ENCODE measurements at places on chromosomes 5 and 9.

GRCh38 chr9:116202219-116202912 is 48.8 kb downstream of the PAPPA start:
- DNase-seq, result no peak

DNA sequence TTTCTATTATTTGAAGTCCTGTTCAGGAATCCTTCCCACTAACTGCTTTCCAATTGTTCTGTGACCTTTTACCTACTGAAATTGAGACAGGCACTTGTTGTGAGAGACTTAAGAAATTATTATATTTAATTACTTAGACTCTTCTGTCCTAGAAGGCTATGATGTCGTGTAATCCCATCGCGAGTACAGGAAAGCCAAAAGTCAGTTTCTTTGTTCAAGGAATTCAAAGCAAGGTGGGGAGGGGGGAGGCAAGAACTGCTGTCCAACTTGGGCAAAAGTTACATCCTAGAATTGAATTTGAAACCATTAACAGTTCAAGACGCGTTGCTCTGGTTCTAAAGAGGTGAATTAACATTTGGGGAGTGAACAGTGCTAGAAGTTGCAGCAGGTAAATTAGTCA is 17.9 kb downstream of the NDUFA8 start:
- DNase-seq, result no peak

GRCh38 chr9:124800306-124801259 is 23.6 kb downstream of the OLFML2A start:
- no peak for DNase-seq

- peak; percentile 52 for DNase-seq
Measured at GRCh38 chr5:108418197-108418596, 36.3 kb upstream of the FBXL17 start.

- DNase-seq, result no peak
Measured at GRCh38 chr9:72557549-72557948, 36.1 kb downstream of the TMC1 start.

DNA sequence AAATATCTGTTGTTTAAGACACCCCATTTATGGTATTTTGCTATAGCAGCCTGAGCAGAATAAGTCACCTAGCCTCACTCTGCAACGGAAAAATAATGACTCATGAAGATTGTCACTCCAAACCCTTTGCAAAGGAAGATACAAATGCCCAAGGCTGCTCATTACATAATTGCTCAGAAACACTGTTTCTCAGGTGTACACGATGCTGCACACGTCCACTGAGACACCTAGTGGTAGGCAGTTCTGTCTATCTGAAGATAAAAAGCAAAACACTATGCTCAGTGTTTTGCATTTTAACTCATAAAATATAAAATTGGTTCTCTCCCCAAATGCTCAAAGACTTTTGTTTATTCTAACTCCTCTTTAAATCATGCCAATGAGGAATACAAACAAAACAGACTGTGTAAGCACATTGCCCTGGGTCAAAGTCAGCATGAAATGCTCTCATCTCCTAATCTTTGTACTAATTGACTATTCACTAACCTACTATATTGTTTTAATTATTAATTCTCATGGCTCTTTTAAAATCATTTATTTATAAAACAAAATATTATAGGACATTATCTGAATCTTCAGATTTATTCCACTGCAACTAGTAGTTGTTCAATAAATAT is 7.7 kb upstream of the TSLP start:
- no peak for DNase-seq

GRCh38 chr9:122309861-122310260 is 45.2 kb downstream of the MRRF start:
- DNase-seq, result no peak

- no peak for DNase-seq
Measured at GRCh38 chr5:159628703-159629102, 287.6 kb upstream of the ADRA1B start.

DNA sequence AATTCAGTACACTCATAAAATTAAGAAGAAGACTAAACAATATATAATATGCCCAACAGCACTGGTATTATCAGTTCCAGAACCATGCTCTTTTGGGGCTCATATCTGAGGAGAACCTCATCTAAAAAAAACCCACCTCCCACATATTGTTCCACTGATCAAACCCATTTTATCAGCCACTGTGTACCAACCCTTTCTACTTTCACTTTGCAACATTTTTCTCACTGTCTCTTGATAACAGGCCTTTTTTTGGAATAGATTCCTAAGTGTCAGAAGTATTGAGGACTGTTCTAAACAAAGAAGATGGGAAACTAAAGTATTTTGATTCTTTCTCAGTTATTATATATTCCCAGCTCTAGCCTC is 173.2 kb downstream of the GABRB2 start:
- no peak for DNase-seq

GRCh38 chr9:16664211-16664610 is 206.3 kb downstream of the BNC2 start:
- no peak for DNase-seq

DNA sequence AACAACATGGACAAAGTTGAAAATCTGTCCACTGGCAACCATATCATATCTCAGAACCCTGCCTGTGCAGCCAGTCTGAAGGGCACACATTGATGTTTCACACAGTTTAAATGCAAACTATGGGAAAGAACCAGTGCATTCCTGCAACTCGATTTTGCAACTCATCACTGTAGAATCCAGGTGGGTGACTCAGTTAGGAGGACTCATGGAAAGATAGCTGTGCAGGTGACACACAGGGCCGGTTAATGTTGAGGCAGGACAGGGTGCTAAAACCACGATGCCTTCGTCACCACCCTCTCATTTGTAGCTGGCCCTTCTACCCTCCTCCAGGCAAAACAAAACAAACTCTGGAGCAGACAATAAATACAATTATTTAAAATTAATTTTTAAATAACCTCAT is 62.8 kb downstream of the TLE1 start:
- no peak for DNase-seq

DNA sequence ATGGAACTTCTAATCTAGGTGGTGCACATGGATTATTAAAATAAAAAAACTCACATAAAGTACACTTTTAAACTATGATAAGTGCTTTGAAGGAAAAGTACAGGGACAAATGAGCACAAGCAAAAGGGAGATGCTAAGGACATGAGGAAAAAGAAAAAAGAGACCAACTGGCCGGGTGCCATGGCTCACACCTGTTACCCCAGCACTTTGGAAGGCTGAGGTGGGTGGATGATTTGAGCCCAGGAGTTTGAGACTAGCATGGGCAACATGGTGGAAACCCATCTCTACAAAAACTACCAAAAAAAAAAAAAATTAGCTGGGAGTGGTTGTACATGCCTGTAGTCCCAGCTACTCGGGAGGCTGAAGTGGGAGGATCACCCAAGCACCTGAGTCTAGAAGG is 67.1 kb downstream of the SH3TC2 start:
- no peak for DNase-seq

- DNase-seq, result no peak
Measured at GRCh38 chr5:35850967-35851680, 5.6 kb upstream of the IL7R start.

DNA sequence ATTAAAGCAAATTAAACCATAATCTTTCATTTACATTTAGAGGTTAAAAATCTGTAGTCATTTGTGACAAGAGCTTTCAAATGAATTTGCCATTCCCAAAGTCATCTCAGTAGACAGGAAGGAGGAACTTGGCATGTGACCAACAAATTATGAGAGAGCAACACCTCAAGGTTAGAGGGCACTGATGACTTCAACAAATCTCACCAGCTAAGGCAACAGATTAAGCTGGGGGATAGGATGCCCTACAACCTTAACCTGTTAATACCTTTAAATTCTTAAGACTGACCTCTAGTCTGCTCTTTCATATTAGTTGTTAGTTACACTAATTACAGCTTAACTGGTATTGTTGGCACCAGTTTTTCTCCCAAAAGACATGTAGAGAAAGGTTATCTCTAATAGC is 18.4 kb downstream of the POU5F2 start:
- DNase-seq, result no peak

- no peak for DNase-seq
Measured at GRCh38 chr5:8829323-8830029, 716.4 kb downstream of the SEMA5A start.

- DNase-seq, result no peak
Measured at GRCh38 chr5:75922480-75922879, 160.7 kb upstream of the SV2C start.

DNA sequence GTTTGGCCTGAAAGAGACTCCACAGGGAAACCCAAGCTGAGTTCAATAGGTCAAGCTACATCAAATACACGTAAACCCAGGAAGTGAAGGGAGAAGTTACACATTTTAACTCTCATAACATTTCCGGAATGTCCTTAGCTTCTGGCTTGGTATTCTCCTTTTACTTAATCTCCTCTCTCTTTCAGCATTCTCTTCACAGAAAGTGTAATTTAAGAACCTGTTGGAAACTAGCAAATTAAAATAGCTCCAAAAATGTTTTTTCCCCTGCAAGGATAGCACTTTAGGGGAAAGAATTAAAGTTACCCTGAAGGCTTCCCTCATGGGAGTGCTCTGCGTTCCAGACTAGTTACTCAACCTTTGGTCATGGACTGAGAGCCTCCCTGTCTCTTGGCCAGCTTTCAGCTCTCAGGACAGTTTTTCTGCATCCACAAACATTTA is 292.7 kb upstream of the TARS1 start:
- no peak for DNase-seq

GRCh38 chr9:18330401-18331309 is 143.3 kb upstream of the ADAMTSL1 start:
- DNase-seq, result no peak

- DNase-seq, result no peak
Measured at GRCh38 chr9:22143799-22144625, 134.9 kb upstream of the CDKN2B start.

- DNase-seq, result no peak
Measured at GRCh38 chr5:68922172-68922987, 171.4 kb upstream of the SLC30A5 start.

GRCh38 chr9:136684339-136684738 is 2.9 kb downstream of the AGPAT2 start:
- DNase-seq, result no peak

- DNase-seq, result no peak
Measured at GRCh38 chr9:15867334-15867733, 314.5 kb downstream of the CCDC171 start.

DNA sequence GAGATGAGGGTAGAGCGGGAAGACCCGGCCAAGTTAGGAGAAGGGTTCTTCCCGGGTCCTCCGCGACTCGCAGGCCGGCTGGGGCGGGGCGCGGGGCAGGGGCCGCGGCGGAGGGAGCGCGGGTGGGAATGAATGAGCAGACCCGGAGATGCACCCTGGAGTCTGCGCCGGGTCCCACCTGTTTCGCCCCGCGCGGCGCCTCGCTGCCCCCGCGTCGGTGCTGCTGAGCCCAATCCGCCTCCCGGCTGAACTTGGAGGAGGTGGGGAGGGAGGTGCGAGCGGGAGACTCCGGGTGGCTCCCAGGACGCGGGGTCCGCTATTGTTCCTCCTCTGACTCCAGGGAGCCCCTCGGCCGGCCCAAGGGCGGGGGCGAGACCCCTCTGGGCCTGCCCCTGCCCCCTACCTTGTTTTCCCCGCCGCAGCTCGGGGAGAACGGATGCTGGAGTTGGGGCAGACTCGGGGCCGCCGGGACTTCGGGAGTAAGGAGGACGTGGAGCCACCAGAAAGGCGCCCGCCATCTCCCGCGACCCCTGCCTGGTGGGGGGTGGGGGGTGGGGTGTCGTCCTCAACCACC is 659 bp downstream of the RAI14 start:
- no peak for DNase-seq

DNA sequence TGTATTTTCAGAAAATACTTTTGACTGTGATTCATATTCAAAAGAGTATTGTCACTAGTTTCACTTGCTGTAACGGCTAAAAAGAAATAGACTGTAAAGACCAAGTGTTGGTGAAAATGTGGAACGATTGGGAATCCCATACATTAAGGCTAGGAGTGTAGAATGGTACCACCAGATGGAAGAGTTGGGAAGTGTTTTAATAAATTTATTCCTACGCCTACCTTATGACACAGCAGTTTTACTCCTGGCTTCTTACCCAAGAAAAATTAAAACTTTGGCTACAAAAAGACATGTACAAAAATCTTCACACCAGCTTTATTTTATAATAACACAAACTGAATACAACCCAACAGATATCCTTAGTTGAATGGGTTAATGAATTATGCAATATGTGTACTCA is 256.2 kb downstream of the TAF11L14 start:
- DNase-seq, result no peak

DNA sequence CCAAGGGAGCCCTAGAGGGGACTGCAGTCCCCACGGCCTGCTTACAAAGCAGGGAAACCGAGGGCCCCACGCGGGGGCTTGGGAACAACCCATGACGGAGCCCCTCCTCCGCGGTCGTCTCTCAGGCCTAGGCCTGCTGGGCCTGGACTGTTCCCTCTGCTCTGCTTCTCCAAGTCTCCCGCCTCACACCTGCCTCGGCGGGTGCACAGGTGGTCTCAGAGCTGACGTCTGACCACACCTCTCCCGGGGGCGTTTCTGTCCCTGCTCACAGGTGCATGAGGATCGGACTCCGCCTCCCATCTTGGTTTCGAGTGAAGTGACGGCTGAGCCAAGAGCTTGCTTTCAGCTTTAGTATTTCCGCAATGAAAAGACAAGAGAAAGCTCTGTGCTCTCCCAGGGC is 72.1 kb downstream of the MRPL36 start:
- no peak for DNase-seq

DNA sequence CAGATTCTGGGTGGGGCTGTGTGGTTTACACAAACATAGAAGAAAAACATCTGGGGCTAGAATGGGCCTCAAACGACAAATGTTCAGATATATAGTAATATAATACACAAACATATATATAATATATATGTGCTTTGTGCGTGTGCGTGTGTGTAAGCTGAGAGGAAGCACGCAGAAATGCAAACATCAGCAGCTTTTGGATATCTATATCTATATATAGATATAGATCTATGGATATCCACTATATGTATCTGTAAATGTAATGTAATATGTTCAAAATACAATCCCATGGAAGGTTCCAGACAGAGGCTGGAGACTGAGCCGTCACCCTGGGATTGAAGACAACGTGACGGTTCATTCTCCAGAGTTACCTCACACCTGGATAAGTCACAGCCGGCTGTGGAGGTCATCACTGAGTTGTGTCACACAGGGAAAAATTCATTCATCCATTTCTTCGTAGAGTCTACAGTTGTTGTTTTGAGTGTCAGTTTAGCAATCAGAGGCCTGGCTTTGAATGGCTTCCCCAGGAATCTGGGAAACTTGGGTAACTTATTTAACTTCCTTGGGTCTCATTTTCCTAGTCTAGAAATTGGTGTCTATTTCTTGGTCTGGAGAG is 123.0 kb upstream of the CPEB4 start:
- no peak for DNase-seq

- DNase-seq, result no peak
Measured at GRCh38 chr5:23466401-23466912, 41.0 kb upstream of the PRDM9 start.

- peak; percentile 76 for DNase-seq
Measured at GRCh38 chr5:116626272-116626723, 51.7 kb upstream of the SEMA6A start.
